ENCODE measurements at places on chromosomes 6 and 20.

- no peak for DNase-seq
Observed at GRCh38 chr6:51818520-51819022, 268.8 kb downstream of the PKHD1 start.

GRCh38 chr6:150427037-150427602 lies 58.3 kb downstream of the IYD start:
- DNase-seq = no peak

DNA sequence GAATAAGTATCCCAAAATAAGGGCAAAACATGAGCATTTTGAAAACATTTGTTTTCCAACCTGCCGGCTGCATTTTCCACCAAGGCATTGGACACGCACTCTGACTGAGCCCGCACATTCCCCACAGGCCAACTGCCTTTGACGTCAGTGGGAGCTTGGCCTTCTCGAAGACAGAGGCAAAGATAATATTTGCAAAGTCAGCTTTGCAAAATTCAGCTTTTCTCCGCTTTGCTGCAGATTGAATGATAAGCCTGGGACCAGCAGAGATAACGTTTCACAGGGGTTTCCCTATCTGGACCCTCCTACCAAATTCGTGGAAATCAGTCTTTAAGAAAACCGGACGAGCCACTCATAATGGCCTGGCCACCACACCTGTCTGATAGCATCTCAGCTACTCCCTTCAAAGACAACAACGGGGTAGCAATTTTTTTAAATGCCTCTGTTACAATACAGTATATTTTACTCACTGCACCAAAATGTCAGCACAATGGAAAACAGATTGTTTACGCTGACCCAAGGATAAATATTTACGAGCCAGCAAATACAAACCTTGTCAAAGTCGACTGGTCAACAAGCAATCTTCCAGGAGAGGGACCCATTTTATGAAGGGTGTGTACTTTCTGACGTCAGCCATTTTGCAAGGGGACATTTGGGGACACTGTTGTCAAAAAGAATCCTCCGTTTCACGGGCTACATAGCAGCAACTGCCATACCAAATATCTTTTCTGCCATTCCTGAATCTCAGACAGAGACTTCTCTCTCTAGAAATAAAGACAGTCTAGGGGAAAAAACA lies 100.5 kb downstream of the TFAP2A start:
- DNase-seq = no peak

- DNase-seq = no peak
Observed at GRCh38 chr6:36622901-36623546, 28.9 kb downstream of the SRSF3 start.

DNA sequence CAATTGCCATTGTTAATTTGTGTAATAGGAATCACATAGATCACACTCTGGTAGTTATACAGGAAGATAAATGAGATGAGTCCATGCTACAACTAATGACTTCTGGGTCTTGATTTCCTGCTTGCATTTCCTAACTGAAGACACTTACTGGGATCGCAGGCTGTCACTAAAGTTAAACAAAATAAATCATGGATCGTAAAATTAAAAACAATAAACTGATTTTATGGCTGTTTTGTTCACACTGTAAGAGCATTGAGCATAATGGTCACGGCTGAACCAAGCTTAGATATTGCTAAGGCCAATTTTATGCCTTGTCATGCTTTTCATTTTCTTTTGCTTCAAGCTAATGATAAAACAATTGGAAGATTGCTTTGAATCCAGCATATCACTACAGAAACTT lies 332.5 kb upstream of the CITED2 start:
- no peak for DNase-seq

- DNase-seq = no peak
Observed at GRCh38 chr6:2919401-2919800, 16.3 kb upstream of the SERPINB9 start.

GRCh38 chr6:67880939-67881705 lies 754.0 kb upstream of the ADGRB3 start:
- DNase-seq = no peak

DNA sequence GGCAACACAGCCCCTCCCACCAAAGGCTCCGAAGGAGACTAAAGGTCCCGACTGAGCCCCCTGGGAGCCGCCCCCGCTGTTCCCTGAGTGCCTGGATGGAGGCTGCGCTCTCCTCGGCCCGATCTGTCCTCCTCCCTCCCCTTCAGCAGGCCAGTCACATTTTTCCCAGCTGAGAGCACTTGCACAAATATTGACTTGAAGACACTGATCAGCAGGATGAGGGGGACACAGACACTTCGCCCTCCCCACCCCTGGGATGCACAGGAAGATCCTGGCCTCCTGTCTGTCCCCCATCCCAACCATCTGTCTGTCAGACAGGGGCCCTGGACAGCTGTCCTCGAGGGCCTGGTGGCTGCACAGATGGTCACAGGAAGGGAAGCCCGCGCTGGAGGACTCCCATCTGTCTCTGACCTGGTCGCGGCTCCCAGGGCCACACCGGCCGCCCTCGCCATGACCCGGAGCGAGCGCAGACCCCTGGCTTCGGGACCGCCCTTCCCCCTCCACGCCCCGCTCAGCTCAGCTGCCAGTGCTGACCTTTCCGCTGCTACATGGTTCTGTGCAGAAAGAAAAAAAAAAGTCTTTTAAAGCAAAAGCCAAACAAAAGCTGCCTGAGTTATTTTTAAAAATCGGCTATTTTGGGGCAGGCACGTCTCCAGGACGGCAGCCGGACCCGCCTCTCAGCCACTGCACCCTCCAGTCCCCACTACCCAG lies 11.1 kb downstream of the LAMA5 start:
- DNase-seq = no peak

DNA sequence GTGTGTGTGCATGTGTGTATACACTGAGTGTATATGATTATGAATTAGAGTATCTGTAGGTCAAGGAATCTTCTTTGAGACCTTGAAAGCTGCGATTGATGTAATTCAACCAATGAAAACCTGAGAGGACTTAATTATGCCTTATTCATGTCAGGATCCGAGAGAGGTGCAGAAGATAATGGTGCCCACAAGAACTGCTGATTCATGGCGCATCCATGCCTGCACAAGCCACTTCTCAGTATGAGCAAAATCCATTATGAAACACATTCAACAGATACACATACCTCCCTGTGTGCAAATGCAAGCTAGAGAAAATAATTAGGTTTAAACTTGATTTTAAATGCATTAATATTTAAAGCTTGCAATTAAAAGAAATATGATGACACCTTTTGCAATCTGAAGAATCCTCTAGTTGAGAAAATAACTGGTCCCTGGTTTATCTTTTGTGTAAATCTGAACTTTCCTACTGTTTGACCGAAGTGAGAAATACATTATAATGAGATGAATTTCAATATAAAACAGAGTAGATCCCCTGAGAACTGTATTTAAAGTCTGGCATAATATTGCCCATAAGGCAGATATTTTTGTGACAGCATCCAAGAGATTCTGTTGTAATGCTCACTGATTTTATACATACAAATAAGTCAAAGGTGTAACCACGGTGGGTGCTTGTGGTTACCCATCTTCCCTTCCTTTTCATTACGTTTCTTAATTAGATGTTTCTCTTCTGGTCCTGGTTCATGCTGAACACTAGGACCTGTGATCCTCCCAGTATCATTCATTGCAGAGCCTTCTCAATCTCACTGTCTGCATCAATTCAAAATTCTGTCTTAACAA lies 45.6 kb downstream of the LY86 start:
- no peak for DNase-seq

GRCh38 chr6:106997392-106998158 lies 23.0 kb upstream of the CD24 start:
- DNase-seq = peak; percentile 21

GRCh38 chr20:38222923-38223742 lies 37.4 kb downstream of the KIAA1755 start:
- DNase-seq = no peak

DNA sequence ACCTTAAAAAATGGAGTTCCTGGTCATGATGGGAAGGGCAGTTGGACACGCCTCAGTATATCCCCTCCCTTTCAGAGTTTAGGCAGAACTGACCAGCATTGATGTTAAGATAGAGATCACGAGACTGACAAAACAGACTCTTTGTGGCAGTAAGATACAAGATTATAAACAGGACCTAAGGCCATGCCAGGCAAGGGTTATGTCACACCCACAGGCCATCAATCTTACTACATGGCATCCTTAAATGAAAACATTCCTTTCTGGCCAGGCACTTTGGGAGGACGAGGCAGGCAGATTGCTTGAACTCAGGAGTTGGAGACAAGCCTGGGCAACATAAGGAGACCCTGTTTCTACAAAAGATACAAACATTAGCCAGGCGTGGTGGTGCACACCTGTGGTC lies 129.3 kb upstream of the MLN start:
- DNase-seq = no peak

DNA sequence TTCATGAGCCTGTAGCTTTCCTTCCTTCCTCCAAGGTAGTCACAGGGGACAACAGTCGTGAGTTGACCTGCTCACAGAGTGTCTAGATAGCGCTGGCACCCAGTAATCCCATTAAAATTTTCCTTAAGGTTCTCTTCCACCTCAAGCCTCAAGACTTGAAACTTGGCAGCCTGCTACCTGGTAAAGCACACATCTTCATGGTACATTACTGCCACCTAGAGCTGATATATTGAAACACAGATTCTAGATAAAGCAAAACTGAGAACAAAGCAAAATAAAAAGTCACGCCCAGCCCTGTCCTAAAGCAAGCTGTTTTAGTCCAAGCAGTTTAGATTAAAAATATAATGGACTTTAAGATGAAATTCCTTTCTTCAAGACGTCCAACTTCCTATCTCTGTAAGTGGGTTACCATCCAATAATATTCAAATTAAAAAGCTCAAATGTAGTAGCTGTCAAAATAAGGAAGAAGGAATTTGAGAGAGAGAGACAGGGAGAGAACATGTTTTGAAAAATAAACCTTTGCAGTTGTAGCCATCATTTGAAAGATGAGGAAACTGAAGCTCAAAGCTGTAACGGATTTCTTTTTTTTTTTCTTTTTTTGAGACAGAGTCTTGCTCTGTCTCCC lies 50.7 kb upstream of the CD83 start:
- peak; percentile 36 for DNase-seq

DNA sequence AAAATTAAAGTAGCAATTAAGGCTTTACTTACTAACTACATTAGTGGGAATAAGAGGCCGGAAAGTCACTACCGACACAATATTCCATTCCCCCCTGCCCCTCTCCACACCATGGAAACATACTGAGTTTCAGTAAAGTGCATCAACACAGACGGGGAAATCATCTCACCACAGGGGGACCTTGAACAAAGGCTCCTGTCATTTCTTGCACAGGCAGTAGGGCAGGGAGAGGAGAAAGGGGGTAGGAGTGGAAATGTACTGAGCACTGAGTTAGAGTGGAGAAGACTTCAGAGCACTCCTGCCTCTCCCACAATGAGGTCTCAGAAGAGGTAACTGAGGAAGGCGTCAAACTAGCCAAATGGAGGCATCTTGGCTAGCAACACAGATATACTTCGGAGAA lies 1426.9 kb upstream of the EYS start:
- DNase-seq = no peak

- DNase-seq = no peak
Observed at GRCh38 chr6:88161940-88162339, 4.2 kb downstream of the CNR1 start.

DNA sequence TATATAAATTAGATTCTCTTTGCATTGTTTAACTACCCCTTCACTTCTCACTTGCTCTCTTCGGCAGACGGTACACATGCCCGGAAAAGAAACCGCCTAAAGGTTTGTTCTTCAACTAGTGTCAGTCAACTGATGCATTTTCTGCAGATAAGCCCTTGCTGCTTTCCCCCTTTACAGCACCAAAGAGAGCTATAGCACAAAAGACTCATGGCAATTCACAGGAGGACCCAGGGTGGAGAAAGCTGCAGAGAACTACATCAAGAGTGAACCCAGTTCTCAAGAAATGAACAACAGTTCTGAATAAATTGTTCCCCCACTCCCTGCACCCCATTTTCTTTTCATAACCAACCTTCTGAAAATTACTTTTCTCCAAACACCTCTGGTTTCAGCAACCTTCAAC lies 8.9 kb downstream of the CD164 start:
- DNase-seq = no peak

DNA sequence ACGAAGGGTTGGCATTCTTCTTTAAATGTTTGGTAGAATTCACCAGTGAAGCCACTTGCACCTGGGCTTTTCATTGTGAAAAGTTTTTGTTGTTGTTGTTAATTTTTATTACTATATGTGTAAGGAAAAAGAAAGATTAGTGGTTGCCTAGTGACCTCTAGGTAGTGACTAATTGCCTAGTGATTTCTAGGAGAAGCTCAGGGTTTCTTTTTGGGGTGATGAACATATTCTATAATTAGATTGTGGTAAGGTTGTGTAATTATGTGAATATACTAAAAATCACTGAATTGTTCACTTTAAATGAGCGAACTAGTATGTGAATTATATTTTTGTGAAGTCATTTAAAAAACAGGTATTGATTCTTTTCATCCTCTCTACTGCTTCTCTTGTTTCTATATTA lies 123.8 kb upstream of the TMEM170B start:
- DNase-seq = no peak

GRCh38 chr6:53059648-53060589 lies 5.3 kb upstream of the FBXO9 start:
- no peak for DNase-seq

DNA sequence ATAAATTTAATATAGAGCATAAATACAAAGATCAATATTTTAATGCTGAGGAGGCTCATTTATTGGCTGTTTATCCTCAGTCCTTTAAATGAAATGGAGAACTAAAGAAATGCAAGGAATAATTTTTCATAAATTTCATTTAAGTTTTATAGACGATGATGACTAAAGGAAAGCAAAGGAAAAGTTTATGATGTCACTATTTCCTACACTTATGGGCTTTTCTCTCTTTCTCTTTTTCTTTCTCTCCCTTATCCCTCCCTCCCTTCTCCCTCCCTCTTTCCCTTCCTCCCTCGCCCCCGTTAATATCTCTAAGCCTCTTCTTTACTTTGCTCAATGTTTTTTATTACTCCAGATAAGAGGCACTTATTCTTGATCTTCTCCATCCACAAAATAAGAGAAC lies 889.7 kb upstream of the FLRT3 start:
- DNase-seq = no peak

All from skeletal muscle cell (primary cell).